ENCODE measurements at places on chromosomes 2 and 18. TPM values are rescaled to one million over a fixed set of nuclear protein-coding genes. Genes with fewer than 3 reads are reported as not detected.

DNA sequence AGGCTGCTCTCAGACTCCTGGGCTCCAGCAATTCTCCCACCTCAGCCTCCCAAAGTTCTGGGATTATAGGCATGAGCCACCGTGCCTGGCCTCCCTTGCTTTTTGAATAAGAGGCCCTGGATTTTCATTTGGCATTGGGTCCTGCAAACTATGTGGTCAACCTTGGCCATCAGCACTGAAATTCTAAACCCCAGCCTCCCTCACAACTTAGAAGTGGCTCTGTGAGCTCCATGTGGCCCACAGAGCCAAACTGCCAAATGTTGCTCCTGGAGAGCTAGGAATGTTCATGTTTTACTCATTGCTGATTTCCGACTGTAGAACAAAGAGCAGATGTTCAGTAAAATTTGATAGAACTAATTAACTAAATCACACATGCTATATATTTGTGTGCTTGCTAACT is 210.6 kb upstream of the AGAP1 start:
- H3K4me3 ChIP-seq, result no peak overlapping the region
- no peaks in the 10 kb centered on the region for H3K4me1 ChIP-seq
- no peak overlapping the region for H3K27ac ChIP-seq
- no peaks in the 10 kb centered on the region for H3K27me3 ChIP-seq

- peaks cover 47% of the 10 kb centered on the region for H3K4me1 ChIP-seq
- no peak for DNase-seq
Observed at GRCh38 chr18:9184998-9185613, 48.5 kb downstream of the ANKRD12 start.

GRCh38 chr2:100778637-100779450 is 41.1 kb upstream of the NPAS2 start:
- H3K27me3 ChIP-seq, result no peaks in the 10 kb centered on the region
- DNase-seq, result no peak
- no peak overlapping the region for H3K4me3 ChIP-seq
- H3K4me1 ChIP-seq, result no peaks in the 10 kb centered on the region

DNA sequence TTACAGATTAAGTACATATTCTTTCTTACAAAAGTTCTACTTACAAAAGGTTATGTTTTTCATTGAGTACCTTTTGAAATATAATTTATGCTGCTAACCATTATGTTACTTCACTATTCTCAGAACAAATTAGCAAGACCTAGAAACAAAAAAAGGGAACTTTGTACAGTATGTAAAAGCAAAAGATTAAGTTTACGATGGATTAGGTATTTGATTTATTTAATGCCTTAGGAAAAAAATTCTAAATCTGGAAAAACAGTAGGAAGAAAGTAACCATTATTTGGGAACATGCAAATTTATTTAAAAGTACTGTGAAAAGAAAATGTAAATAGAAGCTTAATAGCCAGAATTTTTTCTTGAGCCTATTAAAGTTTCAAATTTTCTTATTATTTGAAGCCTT is 144.6 kb downstream of the AGPS start:
- H3K27ac ChIP-seq, result no peak overlapping the region
- peaks cover 3% of the 10 kb centered on the region for H3K36me3 ChIP-seq
- H3K27me3 ChIP-seq, result no peaks in the 10 kb centered on the region
- H3K4me1 ChIP-seq, result no peaks in the 10 kb centered on the region

Gene PSMA8
- not detected for total RNA-seq

- H3K4me1 ChIP-seq, result peaks cover 85% of the 10 kb centered on the region
- H3K27me3 ChIP-seq, result no peaks in the 10 kb centered on the region
- DNase-seq, result no peak
- peak overlapping the region; percentile 94 for H3K27ac ChIP-seq
Observed at GRCh38 chr2:219435701-219436100, 1.1 kb downstream of the SPEG start.

Gene LYPD6B
- total RNA-seq, result not detected

Gene LIMS3
- 5.0 TPM for total RNA-seq

GRCh38 chr2:217875138-217875537 is 127.7 kb downstream of the TNS1 start:
- H3K27me3 ChIP-seq, result no peaks in the 10 kb centered on the region
- peak overlapping the region; percentile 79 for H3K27ac ChIP-seq

DNA sequence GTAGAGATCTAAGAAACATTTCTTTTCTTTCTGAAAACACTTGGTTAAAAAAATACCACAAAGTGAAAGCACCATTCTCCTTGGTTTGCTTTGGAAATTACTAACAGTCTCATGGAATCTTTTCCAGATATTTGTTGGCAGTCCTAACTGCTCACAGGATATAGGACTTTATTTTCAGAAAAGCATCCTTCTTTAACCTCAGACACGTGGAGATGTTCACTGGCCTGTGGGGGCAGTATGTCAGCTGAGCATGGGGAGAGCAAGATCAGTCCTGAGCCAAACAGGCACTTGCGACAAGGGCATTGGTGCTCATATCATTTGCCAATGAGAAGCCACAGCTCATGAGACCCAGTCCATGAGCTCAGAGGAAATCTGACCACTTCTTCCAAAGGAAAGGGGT is 371.9 kb downstream of the NBAS start:
- H3K27ac ChIP-seq, result no peak overlapping the region
- DNase-seq, result no peak
- H3K27me3 ChIP-seq, result no peaks in the 10 kb centered on the region
- no peak overlapping the region for H3K4me3 ChIP-seq
- H3K4me1 ChIP-seq, result no peaks in the 10 kb centered on the region

DNA sequence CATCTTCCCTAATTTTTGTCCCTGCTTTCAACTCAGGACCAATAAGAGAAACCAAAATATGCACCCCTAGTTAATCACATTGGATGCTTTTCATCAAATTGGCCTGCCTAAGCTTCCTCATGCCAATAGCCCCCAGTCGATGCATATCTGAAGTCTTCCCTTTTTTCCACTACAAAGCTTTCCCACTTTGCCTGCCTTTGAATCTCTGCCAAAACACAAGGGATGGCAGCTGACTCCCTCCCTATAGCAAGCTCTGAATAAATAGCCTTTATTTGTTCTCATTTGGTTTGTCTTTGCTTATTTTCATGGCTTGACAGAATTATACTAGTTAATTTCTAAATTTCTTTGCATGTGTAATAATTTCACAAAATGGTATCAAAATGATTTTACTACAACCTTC is 621.2 kb downstream of the MBD2 start:
- no peak for DNase-seq
- no peak overlapping the region for H3K27ac ChIP-seq
- H3K4me1 ChIP-seq, result no peaks in the 10 kb centered on the region

GRCh38 chr18:21391074-21391673 is 149.1 kb downstream of the GREB1L start:
- no peaks in the 10 kb centered on the region for H3K27me3 ChIP-seq
- no peaks in the 10 kb centered on the region for H3K36me3 ChIP-seq
- H3K27ac ChIP-seq, result no peak overlapping the region
- peaks cover 7% of the 10 kb centered on the region for H3K4me1 ChIP-seq
- H3K4me3 ChIP-seq, result no peak overlapping the region

Gene PHOSPHO2
- 3.3 TPM for total RNA-seq

GRCh38 chr2:152418688-152419087 is 83.7 kb downstream of the FMNL2 start:
- no peaks in the 10 kb centered on the region for H3K36me3 ChIP-seq
- DNase-seq, result peak; percentile 24
- H3K4me3 ChIP-seq, result no peak overlapping the region
- peaks cover 39% of the 10 kb centered on the region for H3K4me1 ChIP-seq
- H3K27me3 ChIP-seq, result no peaks in the 10 kb centered on the region

GRCh38 chr18:80197528-80197927 is 49.8 kb downstream of the PARD6G start:
- no peaks in the 10 kb centered on the region for H3K27me3 ChIP-seq
- peaks cover 16% of the 10 kb centered on the region for H3K4me1 ChIP-seq
- H3K27ac ChIP-seq, result no peak overlapping the region
- H3K36me3 ChIP-seq, result no peaks in the 10 kb centered on the region
- no peak overlapping the region for H3K4me3 ChIP-seq

DNA sequence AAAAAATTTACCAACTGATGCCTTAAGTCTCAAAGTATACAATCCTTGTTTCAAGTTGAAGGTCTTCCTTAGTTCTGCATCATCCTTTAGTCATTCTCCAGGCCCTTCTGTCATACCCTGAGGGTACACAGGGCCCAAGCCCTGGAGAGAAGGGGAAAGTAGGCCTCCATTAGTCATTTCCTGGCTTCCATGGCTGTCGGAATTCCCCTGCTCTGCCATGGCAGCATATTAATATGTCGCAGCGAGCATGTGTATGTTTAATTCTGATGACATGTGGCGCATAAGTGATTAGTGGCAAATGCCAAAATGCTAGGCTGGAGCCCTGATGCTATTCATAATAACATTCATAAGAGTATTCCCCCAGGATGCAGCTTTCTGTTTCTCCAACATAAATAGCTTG is 22.1 kb downstream of the GPR39 start:
- no peaks in the 10 kb centered on the region for H3K36me3 ChIP-seq
- H3K27me3 ChIP-seq, result peaks cover 1% of the 10 kb centered on the region
- no peak for DNase-seq
- no peaks in the 10 kb centered on the region for H3K4me1 ChIP-seq
- H3K4me3 ChIP-seq, result no peak overlapping the region
- no peak overlapping the region for H3K27ac ChIP-seq

- H3K4me1 ChIP-seq, result no peaks in the 10 kb centered on the region
- peak; percentile 85 for DNase-seq
- H3K4me3 ChIP-seq, result no peak overlapping the region
- H3K36me3 ChIP-seq, result no peaks in the 10 kb centered on the region
- H3K27ac ChIP-seq, result no peak overlapping the region
Observed at GRCh38 chr18:75351409-75351808, 76.1 kb downstream of the SMIM21 start.

Measured in esophagus muscularis mucosa (tissue), 4 donors.